HCT116 (cell line): ENCODE measurements at places on chromosomes 7 and 10. TPM values are rescaled to one million over a fixed set of nuclear protein-coding genes. Genes with fewer than 3 reads are reported as not detected.

Gene FGL2
- not detected for total RNA-seq

Gene TRPV5
- total RNA-seq = not detected

Gene LIPF
- not detected for total RNA-seq

Gene UPK3BL2
- total RNA-seq = 7.0 TPM

Gene PPP1R3A
- total RNA-seq = not detected

Gene MNX1
- 7.7 TPM for total RNA-seq

Gene SPDYE2
- not detected for total RNA-seq

Gene ALOX5
- total RNA-seq = 6.1 TPM

Gene YWHAG
- total RNA-seq = 170 TPM

Gene AGMO
- not detected for total RNA-seq

Gene C7orf33
- not detected for total RNA-seq

DNA sequence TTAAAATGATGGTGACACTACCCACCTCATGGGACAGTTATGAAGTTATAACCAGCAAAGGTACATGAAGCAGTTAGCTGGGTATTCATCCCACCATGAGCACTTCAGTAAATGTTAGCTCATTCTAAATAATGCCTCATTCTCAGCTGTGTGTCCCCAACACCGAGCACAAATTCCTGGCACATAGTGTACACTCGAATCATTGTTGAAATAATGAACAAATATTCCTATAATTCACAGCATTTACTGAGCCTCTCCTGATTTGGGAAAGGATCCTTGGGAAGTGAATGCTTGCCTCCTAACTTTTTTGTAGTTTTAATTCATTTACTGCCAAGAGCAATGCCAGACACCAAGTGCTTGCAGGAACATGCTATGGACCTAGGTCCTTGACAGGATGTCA is 235.2 kb downstream of the DGKI start:
- H3K27ac ChIP-seq = no peak overlapping the region
- H3K4me3 ChIP-seq = no peak overlapping the region
- no peaks in the 10 kb centered on the region for H3K36me3 ChIP-seq
- no peaks in the 10 kb centered on the region for H3K4me1 ChIP-seq
- H3K27me3 ChIP-seq = peaks cover 37% of the 10 kb centered on the region

GRCh38 chr10:48446785-48447184 is 140.3 kb downstream of the MAPK8 start:
- no peaks in the 10 kb centered on the region for H3K27me3 ChIP-seq
- no peaks in the 10 kb centered on the region; the same call in 1 of the 2 replicates for H3K4me1 ChIP-seq
- no peak overlapping the region for H3K27ac ChIP-seq
- H3K36me3 ChIP-seq = no peaks in the 10 kb centered on the region
- DNase-seq = no peak

- peaks cover 3% of the 10 kb centered on the region for H3K4me1 ChIP-seq
- H3K27ac ChIP-seq = no peak overlapping the region
- H3K4me3 ChIP-seq = no peak overlapping the region
- DNase-seq = no peak
- H3K36me3 ChIP-seq = no peaks in the 10 kb centered on the region
- no peaks in the 10 kb centered on the region for H3K27me3 ChIP-seq
These were observed 43.9 kb upstream of the ARHGAP12 start for GRCh38 chr10:31972519-31973041.

DNA sequence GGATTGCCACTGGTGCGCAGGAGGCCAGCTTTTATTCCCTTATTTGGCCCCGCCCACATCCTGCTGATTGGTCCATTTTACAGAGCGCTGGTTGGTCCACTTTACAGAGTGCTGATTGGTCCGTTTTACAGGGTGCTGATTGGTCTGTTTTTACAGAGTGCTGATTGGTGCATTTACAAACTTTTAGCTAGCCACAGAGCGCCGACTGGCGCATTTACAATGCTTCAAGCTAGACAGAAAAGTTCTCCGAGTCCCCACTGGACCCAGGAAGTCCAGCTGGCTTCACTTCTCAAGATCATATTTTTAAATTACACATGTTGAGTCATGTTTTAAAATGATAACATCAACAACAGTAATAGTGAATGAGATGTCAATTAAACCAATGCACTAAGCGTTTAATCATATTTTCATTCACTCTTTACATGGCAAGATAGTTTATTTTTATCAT is 128.3 kb downstream of the CUBN start:
- H3K27me3 ChIP-seq = no peaks in the 10 kb centered on the region
- H3K36me3 ChIP-seq = no peaks in the 10 kb centered on the region
- no peak overlapping the region for H3K4me3 ChIP-seq

- no peaks in the 10 kb centered on the region for H3K4me1 ChIP-seq
- H3K4me3 ChIP-seq = no peak overlapping the region
- no peaks in the 10 kb centered on the region for H3K27me3 ChIP-seq
- no peak overlapping the region for H3K27ac ChIP-seq
- H3K36me3 ChIP-seq = no peaks in the 10 kb centered on the region
- DNase-seq = peak; percentile 6
These were observed 43.2 kb downstream of the BTRC start for GRCh38 chr10:101397140-101397539.

GRCh38 chr7:116170180-116170579 is 40.2 kb upstream of the TES start:
- no peak overlapping the region for H3K27ac ChIP-seq
- no peaks in the 10 kb centered on the region for H3K27me3 ChIP-seq
- H3K4me1 ChIP-seq = peaks cover 3% of the 10 kb centered on the region; the same call in 1 of the 2 replicates
- no peaks in the 10 kb centered on the region for H3K36me3 ChIP-seq
- no peak for DNase-seq

GRCh38 chr10:13868528-13869294 is 281.9 kb downstream of the PRPF18 start:
- H3K4me1 ChIP-seq = peaks cover 19% of the 10 kb centered on the region
- no peaks in the 10 kb centered on the region for H3K27me3 ChIP-seq
- H3K4me3 ChIP-seq = no peak overlapping the region
- no peak overlapping the region for H3K27ac ChIP-seq
- no peak for DNase-seq

GRCh38 chr10:60270426-60270825 is 119.2 kb downstream of the ANK3 start:
- H3K4me1 ChIP-seq = no peaks in the 10 kb centered on the region
- no peak overlapping the region for H3K27ac ChIP-seq
- no peak for DNase-seq

DNA sequence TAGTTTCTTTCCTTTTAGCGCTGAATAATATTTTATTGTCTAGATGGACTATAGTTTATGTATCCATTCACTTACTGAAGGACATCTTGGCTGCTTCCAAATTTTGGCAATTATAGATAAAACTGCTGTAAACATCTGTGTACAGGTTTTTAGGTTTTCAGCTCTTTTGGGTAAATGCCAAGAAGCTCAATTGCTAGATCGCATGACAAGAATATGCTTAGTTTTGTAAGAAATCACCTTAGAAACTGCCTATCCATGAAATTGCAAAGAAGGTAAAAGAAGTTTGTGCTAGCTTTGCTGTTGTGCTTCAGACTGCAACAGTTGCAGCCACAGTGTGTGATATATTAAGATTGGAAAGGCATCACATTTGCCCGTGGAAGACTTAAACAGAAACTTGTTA is 103.2 kb upstream of the TNS3 start:
- DNase-seq = no peak
- no peak overlapping the region for H3K27ac ChIP-seq
- no peaks in the 10 kb centered on the region for H3K36me3 ChIP-seq
- no peaks in the 10 kb centered on the region for H3K27me3 ChIP-seq

DNA sequence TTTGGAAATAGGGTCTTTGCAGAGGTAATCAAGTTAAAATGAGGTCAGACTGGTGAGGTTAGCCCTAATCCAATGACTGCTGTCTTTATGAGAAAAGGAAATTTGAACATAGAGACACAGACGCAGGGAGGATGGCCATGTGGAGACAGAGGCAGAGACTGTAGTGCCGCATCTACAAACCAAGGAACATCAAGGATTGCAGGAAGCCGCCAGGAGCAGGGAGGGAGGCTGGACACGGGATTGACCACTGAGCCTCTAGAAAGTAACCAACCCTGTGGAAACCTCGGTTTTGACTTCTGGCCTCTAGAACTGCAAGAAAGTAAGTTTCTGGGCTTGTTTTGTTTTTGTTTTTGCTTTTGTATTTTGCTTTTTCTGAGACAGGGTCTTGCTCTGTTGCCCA is 68.4 kb upstream of the ADAM12 start:
- no peak overlapping the region for H3K27ac ChIP-seq
- peaks cover 5% of the 10 kb centered on the region for H3K4me1 ChIP-seq
- DNase-seq = no peak
- no peaks in the 10 kb centered on the region for H3K36me3 ChIP-seq

DNA sequence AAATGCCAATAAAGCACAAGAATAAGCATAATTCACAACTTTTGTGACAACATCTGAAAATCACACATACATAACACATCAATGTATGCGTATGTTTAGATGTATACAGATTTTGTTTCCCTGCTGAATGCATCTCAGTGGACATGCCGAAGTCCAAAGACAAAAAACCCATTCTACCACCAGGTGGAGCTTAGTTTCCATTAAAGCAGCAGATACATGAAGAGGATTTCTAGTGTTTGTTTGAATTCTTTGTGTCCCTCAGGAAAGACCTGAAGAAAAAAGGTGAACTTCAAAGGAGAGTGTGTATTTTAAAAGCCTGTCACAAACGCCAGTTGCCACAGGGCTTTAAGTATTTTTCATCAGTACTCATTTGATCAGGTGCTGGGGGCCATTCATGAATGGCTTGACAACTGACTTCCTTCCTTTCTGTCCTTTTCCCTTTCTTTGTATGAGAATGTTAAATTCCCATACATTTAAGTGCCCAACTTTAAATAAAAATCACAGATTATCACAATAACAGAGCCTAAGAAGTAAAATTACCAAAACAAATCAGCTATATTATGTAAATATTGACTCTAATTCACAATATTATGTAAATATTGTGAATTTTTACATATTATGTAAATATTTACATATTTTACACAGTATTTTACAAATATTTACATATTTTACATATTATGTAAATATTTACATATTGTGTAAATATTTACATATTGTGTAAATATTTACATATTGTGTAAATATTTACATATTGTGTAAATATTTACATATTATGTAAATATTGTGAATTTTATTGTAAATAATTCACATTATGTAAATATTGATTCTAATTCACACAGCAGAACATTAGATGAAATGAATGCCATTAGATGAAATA is 343.0 kb downstream of the CRPPA start:
- H3K4me3 ChIP-seq = no peak overlapping the region
- H3K4me1 ChIP-seq = peaks cover 4% of the 10 kb centered on the region
- peak; percentile 69 for DNase-seq
- H3K27ac ChIP-seq = peak overlapping the region; percentile 27; the same call in 1 of the 2 replicates
- H3K36me3 ChIP-seq = no peaks in the 10 kb centered on the region

- H3K27me3 ChIP-seq = 0 out of 2 replicates have a peak, but pooled peaks cover 4% of the 10 kb centered on the region
- H3K36me3 ChIP-seq = no peaks in the 10 kb centered on the region
- no peak for DNase-seq
- H3K4me3 ChIP-seq = no peak overlapping the region
- no peak overlapping the region for H3K27ac ChIP-seq
These were observed 75.3 kb upstream of the GRB10 start for GRCh38 chr7:50857804-50858489.

GRCh38 chr10:66555061-66555460 is 370.8 kb upstream of the LRRTM3 start:
- H3K36me3 ChIP-seq = no peaks in the 10 kb centered on the region
- no peak for DNase-seq
- no peaks in the 10 kb centered on the region for H3K4me1 ChIP-seq
- no peaks in the 10 kb centered on the region for H3K27me3 ChIP-seq

- no peaks in the 10 kb centered on the region for H3K36me3 ChIP-seq
These were observed 168.4 kb downstream of the RELN start for GRCh38 chr7:103821092-103821491.

DNA sequence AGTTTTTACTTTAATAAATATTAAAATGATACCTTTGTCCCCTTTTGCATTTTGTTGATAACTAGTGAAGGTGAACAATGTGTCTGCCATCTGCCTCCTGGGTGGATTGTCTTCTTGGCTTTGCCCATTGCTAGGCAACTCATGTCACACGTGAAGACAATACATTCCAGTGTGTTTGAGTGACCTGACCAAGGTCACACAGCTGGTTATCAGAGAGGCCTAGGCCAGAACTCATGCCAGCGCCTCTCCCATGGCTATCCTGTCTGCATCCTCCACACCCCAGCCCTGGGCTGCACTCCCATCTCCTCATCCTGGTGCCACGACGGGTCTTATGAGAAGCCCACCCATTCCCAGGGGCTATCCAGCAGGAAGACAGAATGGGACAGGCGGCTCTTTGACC is 108.7 kb downstream of the PLCE1 start:
- no peak overlapping the region for H3K4me3 ChIP-seq
- H3K36me3 ChIP-seq = no peaks in the 10 kb centered on the region
- DNase-seq = no peak
- H3K27me3 ChIP-seq = peaks cover 14% of the 10 kb centered on the region; the same call in 1 of the 2 replicates
- H3K4me1 ChIP-seq = peaks cover 5% of the 10 kb centered on the region
- no peak overlapping the region for H3K27ac ChIP-seq

- no peaks in the 10 kb centered on the region for H3K36me3 ChIP-seq
- no peak overlapping the region for H3K4me3 ChIP-seq
- no peaks in the 10 kb centered on the region for H3K27me3 ChIP-seq
These were observed 623.6 kb upstream of the FZD8 start for GRCh38 chr10:36265741-36266140.

- DNase-seq = no peak
- no peaks in the 10 kb centered on the region for H3K27me3 ChIP-seq
- no peak overlapping the region for H3K27ac ChIP-seq
- no peak overlapping the region for H3K4me3 ChIP-seq
These were observed 44.3 kb downstream of the TCERG1L start for GRCh38 chr10:131266936-131267813.

GRCh38 chr7:116354546-116355423 is 144.4 kb downstream of the TES start:
- DNase-seq = peak; percentile 96
- no peaks in the 10 kb centered on the region for H3K27me3 ChIP-seq
- H3K27ac ChIP-seq = peak overlapping the region; percentile 89
- no peaks in the 10 kb centered on the region for H3K36me3 ChIP-seq
